Fibroblast of skin of scalp (primary cell): ENCODE measurements at places on chromosomes 7 and 10.

GRCh38 chr7:74307738-74308505 is 18.7 kb downstream of the CLIP2 start:
- DNase-seq, result no peak

- no peak for DNase-seq
Measured at GRCh38 chr7:27923642-27923980, 183.6 kb downstream of the TAX1BP1 start.

DNA sequence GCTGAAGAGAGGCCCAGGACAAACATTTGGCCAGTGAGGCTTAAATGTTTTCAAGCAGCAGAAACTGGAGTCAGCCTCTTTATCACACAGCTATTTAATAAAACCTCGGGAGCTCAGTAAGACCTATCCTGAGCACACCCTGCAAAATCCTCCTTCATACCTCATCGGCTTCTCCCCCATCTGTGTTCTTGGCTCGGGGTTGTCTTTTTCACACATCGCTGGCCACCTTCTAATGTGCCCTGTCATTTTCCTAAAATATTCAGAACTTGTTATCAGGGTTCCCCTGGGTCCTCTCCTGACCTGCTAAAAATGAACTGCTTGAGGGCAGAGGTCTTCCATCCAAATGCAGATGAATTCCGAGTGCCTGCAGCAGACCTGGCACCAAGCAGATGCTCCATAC is 310.3 kb upstream of the AKR1E2 start:
- DNase-seq, result no peak

GRCh38 chr10:11392776-11393175 is 218.7 kb downstream of the USP6NL start:
- DNase-seq, result no peak

DNA sequence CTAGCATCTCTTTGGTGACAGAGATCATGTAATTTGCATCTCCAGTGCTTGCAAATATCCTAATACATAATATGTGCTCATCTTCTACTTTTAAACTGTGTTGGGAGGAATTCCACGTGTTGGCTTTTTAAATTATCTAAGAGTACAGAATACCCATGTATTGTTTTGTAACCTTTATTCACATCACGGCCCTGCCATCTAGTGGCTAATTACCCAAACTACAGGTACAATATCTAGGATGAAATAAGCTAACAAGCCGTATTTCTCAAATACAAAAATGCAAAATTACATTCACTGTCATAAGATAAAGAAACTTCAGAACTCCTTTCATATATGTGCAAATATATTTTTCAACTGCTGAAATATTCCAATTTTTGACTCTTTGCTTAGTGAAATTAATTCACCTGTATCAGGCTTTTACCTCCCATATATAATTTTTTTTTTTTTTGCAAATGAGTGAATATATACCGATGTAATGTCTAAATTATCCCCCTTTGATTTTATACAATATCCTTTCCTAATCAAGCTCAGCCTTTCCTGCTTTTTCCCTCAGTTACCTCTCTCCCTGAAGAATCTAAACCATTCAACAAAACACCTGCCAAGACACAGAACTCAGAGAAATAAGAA is 30.3 kb upstream of the LSM8 start:
- DNase-seq, result peak; percentile 8

- no peak for DNase-seq
Measured at GRCh38 chr10:129293991-129294700, 172.9 kb upstream of the MGMT start.

- peak; percentile 19 for DNase-seq
Measured at GRCh38 chr10:119217991-119218490, 10.7 kb downstream of the GRK5 start.

DNA sequence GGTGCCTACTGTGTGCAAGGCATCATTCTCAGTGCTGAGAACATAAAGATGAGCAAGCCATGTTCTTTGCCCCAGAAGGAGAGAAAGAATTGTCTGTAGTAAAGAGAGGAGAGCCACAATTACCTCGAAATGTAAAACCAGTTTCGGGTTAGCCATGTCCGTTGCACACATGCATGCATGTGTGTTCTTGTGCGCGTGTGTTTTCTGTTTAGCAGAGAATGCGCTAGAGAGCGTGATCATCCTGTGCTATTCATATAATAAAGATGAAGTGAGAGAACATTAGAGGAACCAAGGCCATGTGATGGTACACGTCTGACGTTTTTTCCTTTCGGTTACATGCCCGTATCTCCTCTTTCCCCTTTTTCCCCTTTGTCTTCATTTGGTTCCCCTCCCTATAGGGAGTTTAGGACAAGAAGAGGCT is 158.2 kb downstream of the CELF2 start:
- DNase-seq, result no peak

DNA sequence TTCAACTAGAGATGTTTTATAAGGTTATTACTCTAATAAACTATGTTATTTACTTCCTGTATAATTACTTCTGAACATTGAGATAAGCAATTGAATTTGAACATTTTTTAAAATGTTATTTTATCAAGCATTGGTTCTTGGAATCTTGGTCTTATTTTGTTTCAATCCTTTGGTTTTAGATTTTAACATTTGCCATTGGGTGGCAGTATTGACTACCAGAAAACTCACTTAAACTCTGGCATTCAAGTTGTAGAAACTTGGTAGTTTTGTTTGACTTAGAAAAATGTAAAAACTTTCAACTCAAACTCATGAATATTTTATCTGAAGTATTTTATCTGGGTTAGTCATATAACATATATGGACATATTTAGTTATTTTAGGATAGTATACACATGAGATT is 48.1 kb downstream of the ATRNL1 start:
- DNase-seq, result peak; percentile 22

DNA sequence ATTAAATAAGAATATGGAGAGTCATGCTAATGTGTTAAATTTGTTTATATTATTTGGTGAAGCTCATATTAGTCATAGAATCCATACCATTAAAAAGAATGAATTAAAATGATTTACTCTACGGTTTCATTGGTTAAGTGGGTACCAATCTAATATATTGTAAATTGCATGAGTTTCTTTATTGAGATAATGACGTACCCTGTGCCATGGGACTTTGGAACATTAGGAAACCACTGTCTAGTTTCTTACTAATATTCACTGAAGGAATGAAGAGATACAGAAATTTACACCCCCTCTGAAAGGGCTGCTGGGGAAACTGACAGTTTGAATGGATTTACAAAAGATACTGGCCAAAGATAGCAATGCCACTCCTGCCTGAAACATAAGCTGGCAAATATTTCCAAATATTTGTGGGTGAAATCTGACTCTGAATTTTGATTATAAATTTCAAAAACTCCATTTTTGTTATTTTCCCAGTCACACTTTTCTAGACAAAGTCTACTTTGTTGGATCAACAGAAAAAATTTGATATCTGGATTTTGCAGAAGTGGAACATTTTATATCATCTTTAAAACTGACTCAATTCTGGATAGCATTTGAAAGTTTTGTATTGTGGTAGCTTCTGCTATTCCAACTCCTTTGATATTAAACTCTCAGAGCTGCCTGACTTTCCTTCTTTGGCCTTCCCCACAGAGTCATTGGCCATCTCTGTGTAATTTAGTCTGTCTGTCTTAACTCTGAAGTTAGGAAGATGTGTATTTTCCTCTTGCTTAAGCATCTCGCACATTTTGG is 22.3 kb downstream of the MDFIC start:
- DNase-seq, result peak; percentile 47

DNA sequence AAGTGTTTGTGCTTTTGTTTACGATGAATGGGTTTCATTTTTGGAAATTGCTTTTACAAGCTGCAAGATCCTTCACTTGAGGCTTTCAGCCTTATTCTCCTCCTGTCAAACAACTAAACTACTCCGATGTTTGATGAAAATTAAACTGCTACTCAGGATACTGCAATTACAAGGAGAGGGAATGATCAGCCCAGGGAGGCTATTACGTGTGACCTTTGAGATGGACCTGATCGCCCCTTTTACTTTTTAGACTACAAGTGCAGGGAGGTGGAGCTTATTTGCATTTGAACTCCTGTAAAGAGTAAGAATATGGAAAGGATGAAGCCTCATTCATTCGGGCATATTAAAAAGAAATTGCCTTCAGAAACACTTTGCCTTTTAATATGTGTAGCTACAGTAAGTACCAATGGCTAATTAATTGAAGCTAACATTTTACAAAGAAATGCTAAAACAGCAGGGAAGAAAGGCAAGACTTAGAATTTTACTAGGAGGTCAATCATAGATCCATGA is 219.1 kb downstream of the PHTF2 start:
- no peak for DNase-seq

GRCh38 chr10:6270951-6271350 is 68.2 kb downstream of the PFKFB3 start:
- no peak for DNase-seq

DNA sequence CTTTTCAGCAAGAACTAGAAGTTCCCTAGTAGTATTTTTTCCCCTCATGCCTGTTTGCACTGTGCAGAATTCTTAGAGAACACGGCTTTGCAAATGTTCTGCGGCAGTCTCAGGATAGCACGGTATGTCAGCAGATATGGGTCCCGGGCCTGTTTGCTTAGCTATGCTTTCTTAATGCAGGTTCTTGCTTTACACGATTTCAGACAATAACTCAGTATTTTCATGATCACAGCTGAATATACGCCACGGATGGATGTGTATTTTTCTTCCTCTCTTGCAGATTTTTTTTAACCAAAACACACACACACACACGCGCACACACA is 137.3 kb downstream of the HECW1 start:
- no peak for DNase-seq

DNA sequence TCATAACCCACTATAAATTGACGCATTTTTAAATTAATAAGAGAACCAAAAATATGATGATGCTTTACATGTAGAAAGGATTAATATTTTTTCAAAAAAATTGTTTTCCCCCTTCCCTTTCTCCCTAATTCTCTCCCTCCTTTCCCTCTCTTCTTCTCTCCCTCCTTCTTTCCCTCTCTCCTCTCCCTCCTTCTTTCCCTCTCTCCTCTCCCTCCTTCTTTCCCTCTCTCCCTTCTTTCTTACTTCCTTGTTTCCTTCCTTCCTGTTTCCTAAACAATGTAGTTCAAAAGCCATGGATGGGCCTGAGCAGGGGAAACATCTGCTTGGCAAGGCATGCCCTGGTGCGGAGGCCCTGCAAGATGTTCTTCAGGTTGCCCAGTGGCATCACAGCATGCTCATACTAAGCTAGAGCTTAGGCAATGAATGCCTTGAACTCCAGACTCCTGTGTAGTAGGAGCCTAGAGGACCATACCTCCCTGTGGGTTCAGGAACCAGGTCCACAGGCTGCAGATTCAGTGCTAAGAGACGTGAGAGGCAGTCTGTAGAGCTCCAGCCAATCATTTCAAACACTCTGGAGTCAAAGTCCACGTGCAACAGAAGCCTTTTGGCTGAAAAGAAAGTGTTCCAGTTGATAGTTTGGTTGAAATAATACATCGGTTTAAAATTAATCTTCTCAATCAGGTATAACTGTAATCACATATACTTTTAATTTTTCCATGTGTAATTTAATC is 20.1 kb upstream of the MRPS17 start:
- DNase-seq, result no peak

DNA sequence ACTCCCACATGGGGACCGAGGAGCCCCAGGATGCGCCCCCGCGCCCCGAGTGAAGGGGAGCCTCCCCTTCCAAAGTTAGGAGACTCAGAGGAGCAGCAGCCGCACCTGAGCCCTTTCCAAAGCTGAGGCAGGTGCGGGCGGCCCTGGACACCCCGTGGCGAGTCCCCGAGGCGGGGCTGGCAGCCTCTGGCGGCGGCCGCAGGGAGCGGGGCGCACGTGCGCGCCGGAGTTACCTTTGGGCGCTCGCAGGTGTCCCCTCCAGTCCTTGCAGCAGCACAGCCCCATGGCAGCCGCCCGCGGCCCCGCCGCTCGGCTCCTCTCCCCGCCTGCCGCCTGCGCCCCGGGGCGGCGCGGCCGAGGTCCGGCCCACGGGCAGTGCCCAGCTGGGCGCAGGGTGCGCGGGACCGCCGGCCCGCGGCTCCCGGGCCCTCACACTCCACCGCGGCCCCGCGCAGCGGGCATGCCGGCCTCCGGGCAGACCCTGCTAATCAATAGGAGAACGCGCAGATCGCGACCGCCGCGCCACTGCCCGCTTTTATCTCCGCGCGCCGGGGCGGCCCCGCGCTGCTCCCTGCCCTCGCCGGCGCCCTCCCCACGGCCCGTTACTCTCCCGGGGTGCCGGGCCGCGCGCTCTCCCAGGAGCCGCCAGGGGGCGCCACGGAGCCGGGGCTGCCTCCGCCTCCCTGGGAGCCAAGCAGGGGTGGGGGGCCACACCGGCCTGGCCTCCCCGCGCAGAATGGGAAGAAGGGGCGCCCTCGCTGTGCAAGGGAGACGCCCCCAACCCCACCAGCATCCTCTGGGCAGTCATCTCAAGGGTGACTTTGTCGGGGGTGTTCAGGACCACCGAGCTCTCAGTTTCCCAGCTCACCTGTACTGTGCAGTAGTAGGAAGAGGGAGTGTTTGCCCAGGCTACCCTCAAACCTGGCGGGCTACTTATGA is 80.8 kb downstream of the ARHGAP22 start:
- peak; percentile 28 for DNase-seq

GRCh38 chr10:124946945-124947344 is 5.0 kb downstream of the ZRANB1 start:
- no peak for DNase-seq

DNA sequence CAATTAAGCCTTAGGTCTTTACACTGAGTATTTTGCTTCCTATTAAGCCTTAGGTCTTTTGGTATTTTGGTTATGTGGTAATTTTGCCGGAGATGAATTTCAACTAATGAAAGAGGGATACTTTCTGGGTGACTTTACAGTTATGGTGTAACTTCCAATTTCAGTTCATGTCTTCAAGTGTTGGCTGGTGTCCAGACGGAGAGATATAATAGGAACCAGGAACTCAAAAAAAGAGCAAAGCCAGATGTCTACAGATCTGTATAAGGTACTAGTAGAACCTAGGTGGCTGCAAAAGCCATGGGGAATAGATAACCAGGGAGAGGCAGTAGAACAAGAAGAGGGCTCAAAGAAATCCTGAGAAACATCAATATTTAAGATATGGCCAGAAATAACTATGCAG is 12.3 kb downstream of the ERCC6 start:
- DNase-seq, result peak; percentile 43

DNA sequence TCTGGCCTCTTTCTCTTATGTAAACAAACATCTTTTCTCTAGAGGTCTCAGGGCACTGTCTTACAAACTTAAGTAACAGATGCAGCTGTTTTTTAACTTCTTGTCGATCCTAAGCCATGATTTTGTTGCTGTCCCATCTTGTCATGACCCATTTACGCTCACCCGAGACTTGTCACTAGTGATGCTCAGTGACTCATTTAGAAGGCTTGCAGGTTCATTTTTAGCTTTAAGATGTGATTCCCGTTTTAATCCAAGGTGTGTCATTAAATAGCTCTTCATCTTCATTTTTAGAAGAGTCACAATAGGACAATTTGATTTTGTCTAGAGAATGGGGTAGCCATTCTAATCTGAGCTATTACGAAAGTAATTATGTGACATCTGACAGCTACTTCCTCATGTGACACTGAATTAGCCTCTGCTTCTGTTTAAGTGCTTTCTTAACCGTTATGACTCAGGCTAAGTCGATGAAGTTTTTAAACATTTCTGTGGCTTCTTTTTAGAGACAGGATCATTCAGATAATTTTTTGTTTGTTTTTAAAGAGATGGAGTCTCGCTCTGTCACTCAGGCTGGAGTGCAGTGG is 42.7 kb downstream of the SPDYE5 start:
- peak; percentile 76 for DNase-seq

GRCh38 chr7:145478541-145478940 is 638.1 kb upstream of the CNTNAP2 start:
- no peak for DNase-seq
